Activated naive CD4-positive, alpha-beta T cell treated with anti-CD3 and anti-CD28 coated beads, Interleukin-2, amount 50 U/mL, for 72 hours (primary cell): ENCODE measurements at places on chromosomes 12 and 14. TPM values are rescaled to one million over a fixed set of nuclear protein-coding genes. Genes with fewer than 3 reads are reported as not detected.

GRCh38 chr12:66387117-66387516, 84.8 kb downstream of the HELB start:
- no peak for DNase-seq

DNA sequence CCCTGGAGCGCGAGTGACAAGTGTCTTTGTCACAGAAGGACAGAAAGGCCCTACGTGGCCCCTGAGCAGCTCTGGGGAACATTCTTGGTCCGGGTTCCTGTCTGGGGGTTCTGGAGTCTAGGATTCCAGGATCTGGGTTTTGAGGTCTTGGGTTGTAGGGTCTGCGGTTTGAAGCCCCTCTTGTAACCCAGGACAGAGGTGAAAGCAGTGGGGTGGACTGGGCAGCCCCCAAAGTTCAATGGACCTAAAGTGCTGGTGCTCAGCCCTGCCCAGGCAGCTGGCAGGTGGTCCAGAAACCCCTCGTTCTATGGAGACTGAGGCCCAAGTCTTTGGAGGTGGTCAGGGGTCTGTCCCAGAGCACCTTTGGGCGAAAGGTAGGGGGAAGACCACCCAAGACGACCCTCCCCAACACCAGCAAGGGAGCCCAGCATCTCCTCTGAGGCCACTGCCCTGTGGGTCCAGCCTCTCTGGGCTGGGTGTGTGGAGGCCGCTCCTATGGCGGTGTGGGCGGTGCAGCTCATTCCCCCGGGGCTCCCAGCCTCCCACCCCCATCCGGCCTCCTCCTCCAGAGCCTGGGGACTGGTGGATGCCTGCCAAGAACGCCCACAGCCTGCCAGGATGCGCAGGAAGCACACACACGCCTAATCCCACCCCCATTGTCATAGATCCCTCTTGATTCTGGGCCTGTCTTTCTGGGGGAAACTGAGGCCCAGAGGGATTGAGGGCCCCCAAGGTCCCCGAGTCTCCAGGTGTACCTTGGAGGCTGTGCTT, 30.2 kb upstream of the ANKRD9 start:
- no peak for DNase-seq

DNA sequence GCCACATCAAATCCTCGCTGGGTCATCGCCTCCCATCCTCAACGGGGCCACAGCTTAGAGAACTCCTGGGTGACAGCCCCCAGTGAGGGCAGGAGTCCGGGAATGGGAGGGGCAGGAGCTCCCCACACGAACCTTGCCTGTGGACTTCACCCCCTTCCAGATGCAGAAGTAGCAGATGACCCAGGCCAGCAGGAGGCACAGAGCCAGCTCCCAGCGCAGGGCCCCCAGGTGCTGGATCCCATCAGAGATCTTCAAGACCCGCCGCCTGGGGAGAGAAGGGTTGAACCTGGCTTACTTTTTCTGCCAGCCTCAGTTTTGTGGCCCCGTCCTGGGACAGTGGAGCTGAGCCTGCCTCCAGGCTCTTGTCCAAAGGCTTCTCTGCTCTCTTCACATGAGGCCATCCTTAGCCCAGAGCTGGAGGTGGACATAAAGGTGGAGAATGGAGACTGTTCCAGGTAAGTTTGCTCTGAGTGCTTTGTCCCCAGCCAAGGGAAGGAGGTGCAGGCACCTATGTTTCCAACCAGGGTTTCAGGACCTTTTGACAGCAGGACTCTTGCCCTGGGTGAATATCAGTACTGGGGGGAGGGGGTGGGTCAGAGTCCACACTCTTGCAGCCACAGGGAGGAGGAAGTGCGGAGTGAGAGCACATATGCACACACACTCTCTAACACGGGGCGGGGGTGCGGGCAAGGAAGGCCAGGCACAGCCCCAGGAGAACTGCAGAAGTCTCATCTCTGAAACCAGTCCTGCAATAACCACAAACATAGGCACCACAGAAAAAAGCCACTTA, 23.3 kb upstream of the SLC6A12 start:
- DNase-seq, result no peak

DNA sequence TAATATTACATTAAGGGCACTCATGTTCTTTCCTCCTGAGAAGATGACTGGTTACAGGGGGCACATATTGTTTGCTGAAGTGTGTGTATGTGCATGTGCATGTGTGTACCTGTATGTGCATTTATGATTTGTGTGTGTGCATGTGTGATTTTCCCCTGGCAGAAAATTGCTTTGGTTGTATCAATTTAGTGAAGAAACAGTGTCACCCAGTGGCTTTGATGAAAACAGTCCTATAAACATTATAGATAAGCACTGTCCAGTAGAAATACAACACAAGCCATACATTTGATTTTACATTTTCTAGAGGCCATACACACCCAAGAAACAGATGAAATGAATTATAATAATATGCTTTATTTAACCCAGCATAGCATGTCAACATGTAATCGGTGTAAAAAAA, 8.6 kb downstream of the PDE3A start:
- no peak for DNase-seq

- no peak for DNase-seq
Measured at GRCh38 chr14:75066691-75067090, 2.8 kb upstream of the ZC2HC1C start.

- no peak for DNase-seq
Measured at GRCh38 chr12:107584563-107584962, 101.0 kb upstream of the PWP1 start.

GRCh38 chr14:93096691-93097322, 18.9 kb downstream of the ITPK1 start:
- no peak for DNase-seq

GRCh38 chr12:26690601-26691000, 142.4 kb downstream of the ITPR2 start:
- DNase-seq, result no peak

DNA sequence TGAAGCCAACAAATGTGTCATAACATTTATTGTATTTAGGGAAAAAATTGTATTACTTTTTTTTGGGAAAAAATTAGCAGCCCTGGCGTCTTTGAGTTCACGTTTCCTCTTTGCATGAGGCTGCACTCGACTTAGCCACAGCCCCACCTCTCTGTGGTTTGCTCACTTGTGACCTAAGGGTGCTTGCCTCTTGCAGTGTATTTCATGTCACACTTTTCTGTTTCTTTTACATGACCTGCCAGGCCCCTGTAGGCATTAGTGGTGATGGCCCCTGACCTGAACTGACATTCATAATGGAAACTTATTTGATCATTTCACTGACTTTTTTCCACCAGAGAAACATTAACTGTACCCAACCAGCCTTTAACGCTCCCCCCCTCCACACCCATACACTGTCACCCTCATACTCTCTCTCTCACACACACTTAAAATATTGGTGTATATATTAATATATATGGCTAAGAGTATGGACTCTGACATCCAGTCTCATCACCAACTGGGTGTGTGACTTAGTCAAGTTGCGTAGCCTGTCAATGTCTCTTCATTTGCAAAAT, 122.9 kb downstream of the PRKCH start:
- DNase-seq, result peak; percentile 43

DNA sequence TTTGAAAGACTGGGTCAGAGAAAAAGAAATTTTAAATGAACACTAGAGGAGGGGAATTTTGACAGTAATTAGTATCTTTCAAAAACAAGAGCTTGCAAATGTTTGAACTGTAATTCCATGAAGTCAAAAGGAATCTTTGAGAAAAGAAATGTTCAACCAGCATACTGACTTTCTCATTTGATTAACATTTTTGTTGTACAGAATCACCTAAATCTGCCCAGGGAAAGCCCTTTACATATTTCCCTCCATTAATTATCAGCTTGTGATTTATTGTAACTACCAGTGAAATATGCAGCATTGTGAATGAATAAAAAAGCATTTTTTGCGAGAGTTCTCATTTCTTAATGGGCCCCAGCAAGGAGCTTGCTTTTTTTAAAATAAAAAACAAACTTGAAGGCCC, 61.2 kb upstream of the CCDC91 start:
- DNase-seq, result no peak

DNA sequence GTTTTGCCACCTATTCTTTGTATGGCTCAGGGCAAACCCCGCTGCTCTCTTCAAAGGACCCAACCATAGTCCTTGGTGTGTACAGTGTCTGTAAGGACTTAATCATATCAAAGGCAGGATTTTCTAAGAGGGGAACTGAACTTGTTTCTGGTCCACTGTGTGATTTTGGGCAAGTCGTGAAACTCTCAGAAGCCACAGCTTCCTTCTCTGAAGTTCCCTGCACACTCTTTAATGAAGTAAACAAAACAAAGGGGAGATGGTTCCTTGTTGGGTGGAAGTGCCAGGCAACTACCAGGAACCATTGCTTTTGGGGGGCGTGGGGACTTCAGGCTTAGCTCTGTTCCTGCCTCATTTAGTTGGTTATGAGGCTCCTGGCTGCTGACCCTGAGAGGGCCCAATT, 152.4 kb downstream of the VRK1 start:
- no peak for DNase-seq

- DNase-seq, result no peak
Measured at GRCh38 chr12:65787056-65787865, 37.0 kb upstream of the HMGA2 start.

- no peak for DNase-seq
Measured at GRCh38 chr12:45863332-45863731, 127.0 kb downstream of the SCAF11 start.

DNA sequence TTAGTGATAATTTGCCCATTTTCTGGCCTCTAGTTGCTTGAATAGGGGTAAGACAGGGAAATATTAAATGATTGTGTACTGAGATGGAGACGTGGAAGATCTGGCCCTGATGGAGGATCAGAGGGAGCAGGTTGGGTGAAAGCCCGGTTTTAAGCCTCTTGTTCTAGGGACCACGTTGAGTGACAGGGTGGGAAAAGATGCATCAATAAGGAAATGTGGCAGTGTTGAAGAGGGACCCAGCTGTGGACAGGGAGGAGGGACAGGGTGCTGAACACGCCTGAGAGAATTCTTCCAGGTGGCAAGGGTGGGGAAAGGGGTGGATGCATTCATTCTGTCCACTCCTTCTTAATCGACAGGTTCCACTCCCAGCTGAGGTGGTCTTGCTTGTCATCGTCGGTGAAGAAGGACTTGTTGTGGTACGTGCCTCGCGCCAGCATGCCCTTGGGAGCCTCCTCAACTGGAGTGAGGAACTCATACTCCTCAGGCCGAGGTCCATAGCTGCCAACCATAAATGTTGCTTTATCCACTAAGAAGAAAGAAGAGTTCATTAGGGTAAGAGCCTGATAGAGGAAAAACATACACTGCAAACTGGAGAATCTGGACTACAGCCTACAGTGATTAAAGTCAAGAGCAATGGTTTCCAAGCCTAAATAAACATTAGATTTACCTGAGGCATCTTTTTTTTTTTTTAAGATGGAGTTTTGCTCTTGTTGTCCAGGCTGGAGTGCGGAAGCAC, 4.0 kb upstream of the ERP27 start:
- DNase-seq, result no peak

SLCO1B1 gene
- total RNA-seq, result not detected

GLT8D2 gene
- 0.25 TPM for total RNA-seq

HCAR3 gene
- 0.09 TPM for total RNA-seq
